Skeletal muscle tissue (tissue), 5 donors: ENCODE measurements at places on chromosomes 3 and 15. TPM values are rescaled to one million over a fixed set of nuclear protein-coding genes. Genes with fewer than 3 reads are reported as not detected.

FANCD2OS gene
- total RNA-seq, result not detected

CNTN3 gene
- 3.7 TPM for total RNA-seq

SKOR1 gene
- total RNA-seq, result under 0.01 TPM

TMC3 gene
- total RNA-seq, result not detected

PRR23C gene
- total RNA-seq, result not detected

CAND2 gene
- total RNA-seq, result 22.4 TPM

ITIH1 gene
- under 0.01 TPM for total RNA-seq

DOCK3 gene
- total RNA-seq, result 0.52 TPM

COL8A1 gene
- 1.6 TPM for total RNA-seq

ITIH3 gene
- 2.1 TPM for total RNA-seq

ARNT2 gene
- 2.1 TPM for total RNA-seq

ZBTB38 gene
- total RNA-seq, result 29.7 TPM

CNTN6 gene
- 2.1 TPM for total RNA-seq

GTF2E1 gene
- 22.4 TPM for total RNA-seq

CDHR4 gene
- not detected for total RNA-seq

ZNF660 gene
- 3.1 TPM for total RNA-seq

CLRN1 gene
- total RNA-seq, result not detected

P2RY13 gene
- total RNA-seq, result 2.6 TPM

P2RY12 gene
- 0.52 TPM for total RNA-seq

GATM gene
- total RNA-seq, result 309 TPM

ATG7 gene
- 48.0 TPM for total RNA-seq

TMEM45A gene
- total RNA-seq, result 15.7 TPM

SLC38A3 gene
- total RNA-seq, result 0.52 TPM

CASR gene
- not detected for total RNA-seq

FBN1 gene
- 439 TPM for total RNA-seq

VIPR1 gene
- total RNA-seq, result 1.6 TPM

CACNA1D gene
- total RNA-seq, result 5.7 TPM

PTPRG gene
- total RNA-seq, result 48.5 TPM

SCN11A gene
- 2.6 TPM for total RNA-seq

ZNF80 gene
- not detected for total RNA-seq

THBS1 gene
- total RNA-seq, result 150 TPM

AMIGO3 gene
- under 0.01 TPM for total RNA-seq

CRBN gene
- total RNA-seq, result 76.2 TPM

GOLGA6L4 gene
- total RNA-seq, result 0.52 TPM

BSN gene
- under 0.01 TPM for total RNA-seq

CLSTN2 gene
- 4.7 TPM for total RNA-seq

CPN2 gene
- total RNA-seq, result not detected

TGM5 gene
- total RNA-seq, result not detected

ASB14 gene
- not detected for total RNA-seq

WDR93 gene
- not detected for total RNA-seq

MITF gene
- 11.0 TPM for total RNA-seq

TGM4 gene
- total RNA-seq, result not detected

TPRG1 gene
- 6.8 TPM for total RNA-seq

BCL2A1 gene
- 1.0 TPM for total RNA-seq

LTK gene
- total RNA-seq, result 4.2 TPM

MCF2L2 gene
- under 0.01 TPM for total RNA-seq

ADGRG7 gene
- not detected for total RNA-seq

CLDN11 gene
- total RNA-seq, result 1.6 TPM

USP19 gene
- total RNA-seq, result 37.1 TPM

PRR20G gene
- total RNA-seq, result not detected

GOLGA8J gene
- total RNA-seq, result not detected

ATP10A gene
- total RNA-seq, result 7.8 TPM

CNTN4 gene
- total RNA-seq, result 11.0 TPM

PP2D1 gene
- not detected for total RNA-seq

FSIP1 gene
- total RNA-seq, result 3.7 TPM

CGNL1 gene
- total RNA-seq, result 11.5 TPM

HCLS1 gene
- 9.4 TPM for total RNA-seq
